IMR-90 (cell line): ENCODE measurements at places on chromosomes 5 and 9.
A peak's percentile ranks its signal among the peaks of the same experiment; 100 is the strongest.

DNA sequence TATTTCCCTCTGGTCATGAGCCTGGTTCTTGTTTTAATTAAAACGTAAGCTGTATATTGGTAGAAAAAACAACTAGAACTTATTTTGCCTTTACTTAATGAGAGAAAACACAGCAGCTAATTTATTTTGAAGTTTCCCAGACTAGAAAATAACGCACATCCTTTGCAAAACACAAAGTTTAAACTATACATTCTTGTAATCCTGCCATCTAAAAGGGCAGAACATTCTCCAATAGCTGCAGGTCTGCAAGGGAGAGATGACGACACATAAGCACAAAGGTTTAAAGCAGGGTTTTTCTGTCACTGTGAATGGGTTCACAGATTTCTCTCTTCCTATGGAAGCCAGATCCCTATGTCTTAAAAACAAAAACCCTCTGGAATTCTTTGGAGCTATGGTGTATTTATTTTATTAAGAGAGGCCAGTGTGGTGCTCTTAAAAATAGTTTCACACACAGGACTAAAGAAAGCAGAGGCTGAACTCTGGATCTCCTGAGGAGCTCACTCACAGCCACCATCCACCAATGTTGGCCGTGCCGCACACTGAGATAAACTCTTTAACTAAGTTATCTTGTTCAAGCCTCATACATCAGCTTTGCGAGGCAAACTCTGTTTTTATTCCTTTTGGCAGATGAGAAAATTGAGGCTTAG lies 82.4 kb downstream of the SNCAIP start:
- DNase-seq, result peak; percentile 71

DNA sequence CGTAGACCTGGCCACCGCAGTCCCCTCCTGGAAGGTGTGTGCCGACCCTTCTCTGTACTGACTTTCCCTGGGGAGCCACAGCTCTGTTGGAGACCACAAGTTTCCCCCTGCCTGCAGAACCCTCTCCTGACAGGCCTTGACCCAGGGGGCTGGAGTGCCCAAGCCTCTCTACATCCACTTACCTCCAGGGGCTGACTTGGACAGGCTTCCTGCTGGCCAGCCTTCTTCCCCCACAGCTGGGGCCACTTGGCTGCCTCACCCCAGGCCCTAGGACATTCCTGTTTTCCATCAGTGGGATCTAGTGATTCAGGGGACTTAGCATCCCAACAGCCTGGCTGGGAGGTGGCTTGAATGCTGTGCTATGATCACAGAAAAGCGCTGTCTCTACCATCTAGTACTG lies 23.6 kb downstream of the COL15A1 start:
- DNase-seq, result no peak

DNA sequence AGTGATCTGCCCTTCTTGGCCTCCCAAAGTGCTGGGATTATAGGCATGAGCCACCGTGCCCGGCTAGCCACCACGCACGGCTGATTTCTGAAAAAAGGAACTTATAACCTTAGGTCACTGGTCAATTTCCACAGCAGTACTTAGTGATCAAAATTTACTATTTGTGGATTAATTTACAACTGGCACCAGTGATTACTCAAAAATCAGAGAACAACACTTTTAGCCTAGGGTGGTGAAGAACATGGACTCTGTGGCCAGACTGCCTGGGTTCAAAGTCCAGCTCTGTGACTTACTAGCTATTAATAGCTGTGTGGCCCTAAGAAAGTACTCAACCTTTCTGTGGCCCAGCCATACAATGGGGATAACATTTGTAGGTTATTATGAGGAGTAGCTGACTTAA lies 50.8 kb upstream of the GLRX start:
- DNase-seq, result no peak

DNA sequence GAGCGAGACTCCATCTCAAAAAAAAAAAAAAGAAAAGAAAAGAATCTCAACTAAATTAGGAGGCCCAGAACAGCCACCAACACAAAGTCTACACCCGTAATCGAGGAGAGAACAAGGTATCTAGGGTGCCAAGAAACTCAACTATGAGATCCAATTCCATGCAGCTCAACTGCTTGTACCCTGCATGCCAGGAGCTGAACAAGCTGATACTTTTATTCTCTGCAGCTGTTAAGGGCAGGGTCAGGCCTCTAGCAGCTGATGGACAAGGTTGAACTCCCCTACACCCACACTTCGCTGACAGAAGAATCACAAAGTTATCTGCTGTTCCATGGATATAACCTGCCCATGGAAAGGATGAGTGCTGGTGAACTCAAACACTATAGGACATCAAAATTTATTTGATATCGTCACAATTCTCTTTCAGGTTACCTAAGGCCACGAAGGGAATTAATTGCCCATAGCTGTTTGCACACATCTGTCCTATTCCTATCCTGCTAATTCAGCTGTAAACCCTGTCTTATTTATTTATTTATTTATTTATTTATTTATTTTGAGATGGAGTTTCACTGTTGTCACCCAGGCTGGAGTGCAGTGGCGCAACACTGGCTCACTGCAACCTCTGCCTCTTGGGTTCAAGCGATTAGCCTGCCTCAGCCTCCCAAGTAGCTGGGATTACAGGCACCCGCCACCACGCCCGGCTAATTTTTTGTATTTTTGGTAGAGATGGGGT lies 20.7 kb downstream of the UBAP2 start:
- DNase-seq, result no peak

DNA sequence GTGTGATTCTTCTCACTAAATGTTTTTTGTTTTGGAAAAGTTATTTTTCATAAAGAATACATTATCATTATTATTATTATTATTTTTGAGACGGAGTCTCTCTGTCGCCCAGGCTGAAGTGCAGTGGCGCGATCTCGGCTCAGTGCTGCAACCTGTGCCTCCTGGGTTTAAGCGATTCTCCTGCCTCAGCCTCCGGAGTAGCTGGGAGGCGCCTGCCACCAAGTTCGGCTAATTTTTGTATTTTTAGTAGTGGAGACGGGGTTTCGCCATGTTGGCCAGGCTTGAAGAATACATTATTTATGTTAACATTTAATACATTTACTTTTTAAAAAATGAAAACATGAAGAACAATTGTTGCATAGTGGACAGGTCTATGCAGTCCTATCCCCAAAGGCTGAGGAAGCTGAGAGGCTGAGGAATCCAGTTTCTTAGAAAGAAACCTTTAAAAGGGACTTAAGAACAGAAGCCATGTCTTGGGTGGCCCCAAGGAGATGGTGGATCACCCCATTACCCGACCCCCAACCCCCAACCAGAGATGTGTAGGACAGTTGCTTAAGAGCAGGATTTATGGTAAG lies 2.0 kb downstream of the TMEM38B start:
- no peak for DNase-seq

DNA sequence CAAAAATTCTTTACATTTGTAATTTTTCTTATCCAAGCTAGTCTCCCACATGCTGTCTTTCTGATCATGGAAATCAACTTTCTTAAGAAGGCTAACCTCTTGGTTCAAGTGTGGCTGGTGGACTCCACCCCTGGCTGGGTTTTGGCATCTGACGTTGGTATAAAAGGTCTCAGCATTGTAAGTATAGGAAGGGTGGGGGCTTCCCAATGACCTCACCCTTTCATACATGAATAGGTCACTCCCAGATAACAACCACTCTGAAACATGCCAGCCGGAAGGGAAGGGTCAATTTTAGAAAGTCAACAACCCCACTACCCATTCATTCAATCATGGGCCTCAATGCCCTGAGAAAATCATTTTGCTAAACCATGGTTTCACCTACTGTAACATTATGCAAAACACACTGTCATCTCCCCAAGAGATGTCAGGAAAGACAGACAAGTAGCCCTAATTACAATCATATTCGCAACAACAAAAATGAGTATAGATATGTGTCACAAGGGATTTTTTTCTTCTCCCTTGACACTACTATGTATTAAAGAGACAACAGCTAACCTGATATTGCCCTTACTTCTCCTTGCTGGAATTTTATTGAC lies 31.9 kb upstream of the PCSK5 start:
- no peak for DNase-seq

DNA sequence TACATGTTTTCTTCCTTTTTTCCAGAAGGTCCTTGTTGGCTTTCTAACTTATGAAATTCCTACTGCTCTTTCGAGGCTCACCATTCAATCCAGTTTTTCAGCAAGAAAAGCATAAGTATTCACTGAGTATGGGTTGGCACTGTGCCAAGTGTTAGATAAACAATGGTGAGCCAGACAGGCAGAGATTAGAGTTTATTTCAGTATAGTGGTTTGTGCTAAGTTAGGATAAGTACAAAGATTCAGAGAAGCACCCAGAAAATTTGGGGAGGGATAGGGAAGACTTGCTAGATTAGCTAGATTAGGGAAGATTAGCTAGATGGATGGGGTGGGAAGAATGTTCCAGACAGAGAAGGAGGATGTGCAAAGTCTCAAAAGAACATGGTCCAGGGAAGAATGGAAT lies 122.9 kb downstream of the OXCT1 start:
- DNase-seq, result peak; percentile 71

GRCh38 chr5:141529002-141529401 lies 40.1 kb downstream of the PCDHGC5 start:
- peak; percentile 88 for DNase-seq

DNA sequence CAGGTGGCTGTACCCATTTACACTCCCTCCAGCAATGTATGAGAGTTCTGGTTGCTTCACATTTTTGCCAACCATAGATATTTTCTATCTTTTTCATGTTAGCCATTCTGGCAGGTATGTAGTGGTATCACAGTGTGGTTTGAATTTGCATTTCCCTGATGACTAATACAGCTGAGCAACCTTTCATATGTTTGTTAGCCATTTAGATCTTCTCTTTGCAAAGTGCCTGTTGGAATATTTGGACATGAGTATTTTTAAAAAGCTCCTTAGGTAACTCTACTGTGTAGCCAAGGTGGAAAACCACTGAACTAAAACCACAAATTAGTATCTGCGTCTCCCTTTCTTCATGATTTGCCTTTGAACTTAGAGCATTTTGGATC lies 31.9 kb downstream of the IRF1 start:
- DNase-seq, result peak; percentile 75

GRCh38 chr5:113524927-113525326 lies 11.4 kb downstream of the YTHDC2 start:
- no peak for DNase-seq

DNA sequence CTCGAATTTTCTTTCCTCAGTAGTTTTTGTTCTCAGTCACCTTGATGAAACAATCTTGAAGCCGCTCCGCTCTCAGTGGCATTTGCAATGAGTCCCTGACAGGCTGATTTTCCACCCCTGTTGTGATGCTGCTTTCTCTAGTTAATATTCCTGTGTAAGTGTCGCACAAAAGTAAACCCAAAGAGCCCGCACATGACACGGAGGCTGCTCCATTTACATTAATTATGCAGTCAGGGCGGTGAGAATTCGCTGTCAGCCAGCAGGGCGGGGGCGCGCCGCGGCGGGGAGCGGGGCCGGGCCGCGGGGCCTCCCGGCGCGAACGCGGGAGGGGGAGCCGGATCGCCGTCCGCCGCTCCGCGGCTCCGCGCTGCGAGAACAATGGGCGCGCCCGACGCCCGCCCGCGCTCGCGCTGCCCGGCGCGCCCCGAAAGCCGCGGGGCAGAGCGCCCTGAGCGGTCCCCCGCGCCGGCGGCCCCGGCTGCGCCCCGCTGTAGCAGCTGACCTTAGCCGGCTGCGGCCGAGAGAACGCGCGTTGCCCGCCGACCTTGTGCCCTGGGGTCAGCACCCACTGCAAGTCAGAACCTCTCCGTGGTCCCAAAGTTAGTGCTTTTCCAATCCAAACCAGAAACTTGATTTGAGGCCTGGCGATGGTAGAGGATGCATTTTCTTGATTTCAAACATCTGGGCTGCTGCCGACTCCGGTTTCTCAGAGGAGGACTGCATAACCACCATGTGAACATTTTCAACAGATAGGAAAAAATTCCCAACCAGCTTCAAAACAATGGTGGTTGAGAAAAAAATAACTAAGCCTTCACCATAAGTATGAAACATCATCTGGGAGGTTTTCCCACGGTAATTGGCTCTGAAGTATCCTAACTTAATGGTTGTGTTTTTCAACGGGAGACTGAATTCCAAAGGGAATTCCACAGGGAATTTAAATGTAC lies 142.6 kb downstream of the PBX3 start:
- peak; percentile 52 for DNase-seq

DNA sequence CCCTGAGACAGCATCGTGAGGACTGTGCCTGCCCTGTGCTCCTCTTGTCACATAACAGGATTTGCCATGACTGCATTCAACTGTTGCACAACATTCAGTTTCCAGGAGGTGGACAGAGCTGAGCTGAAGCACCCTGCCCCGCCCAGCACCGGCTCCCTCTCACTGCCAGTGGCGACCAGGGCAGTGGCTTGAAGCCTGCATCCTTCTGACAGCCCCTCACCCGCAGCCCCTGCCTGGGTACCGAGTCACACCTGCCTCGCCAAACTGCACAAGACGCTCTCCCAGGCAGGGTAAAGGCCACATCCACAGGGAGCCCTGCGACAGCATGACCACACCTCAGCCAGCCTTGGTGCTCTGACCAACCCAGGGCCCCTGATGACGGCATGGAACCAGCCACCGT lies 59.9 kb upstream of the ZNF354A start:
- DNase-seq, result no peak

- no peak for DNase-seq
Observed at GRCh38 chr9:6889868-6890267, 132.1 kb downstream of the KDM4C start.

DNA sequence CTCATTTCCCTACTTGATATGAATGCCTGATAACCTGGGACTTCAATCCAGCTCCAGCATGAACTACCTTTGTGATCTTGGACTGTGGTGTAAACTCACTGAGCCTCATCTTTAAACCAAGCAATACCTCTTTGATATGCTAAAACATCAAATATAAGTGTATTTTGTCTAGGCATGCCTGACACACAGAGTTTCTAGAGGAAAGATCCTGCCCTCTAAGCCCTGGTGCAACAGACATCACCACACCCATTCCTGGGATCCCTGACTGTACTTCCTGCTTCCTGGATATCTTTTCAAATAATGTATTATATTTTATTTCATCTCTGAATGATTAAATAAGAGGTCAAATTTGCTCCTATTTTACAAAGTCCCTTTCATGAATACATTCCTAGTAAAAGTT lies 55.8 kb downstream of the ANXA2R start:
- no peak for DNase-seq

- DNase-seq, result no peak
Observed at GRCh38 chr5:180494510-180495181, 467 bp downstream of the CNOT6 start.

GRCh38 chr9:119839888-119840287 lies 470.7 kb upstream of the BRINP1 start:
- no peak for DNase-seq

GRCh38 chr5:134095887-134096589 lies 18.4 kb upstream of the TCF7 start:
- no peak for DNase-seq

DNA sequence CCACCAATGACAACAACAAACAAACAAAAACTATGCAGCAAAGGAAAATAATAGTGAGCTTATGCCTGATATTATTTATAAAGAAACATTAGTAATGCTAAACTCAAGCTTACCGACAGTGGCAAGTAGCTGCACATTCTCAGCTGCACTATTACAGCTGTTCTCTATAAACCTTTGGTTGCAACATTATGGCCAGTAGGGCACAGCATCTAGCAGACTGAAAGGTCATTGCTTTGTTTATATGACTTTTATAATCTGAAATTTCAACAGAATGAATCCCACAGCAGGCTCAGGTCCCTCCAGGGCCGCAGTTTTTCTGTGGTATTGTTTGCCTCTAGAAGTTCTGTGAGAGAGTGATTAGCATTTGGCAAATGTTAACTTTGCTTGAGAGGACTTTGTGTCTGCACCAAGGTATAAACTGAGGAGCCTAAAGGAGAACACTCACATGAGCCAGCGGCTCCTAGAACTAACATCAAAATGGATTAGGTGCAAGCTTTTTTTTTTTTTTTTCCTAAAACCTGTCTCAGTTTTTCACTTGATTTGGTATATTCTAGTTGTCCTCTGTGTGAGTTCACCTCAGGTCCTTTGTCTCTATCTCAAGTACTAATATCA lies 58.3 kb downstream of the IZUMO3 start:
- no peak for DNase-seq
